ENCODE measurements at places on chromosomes 13 and 19.

DNA sequence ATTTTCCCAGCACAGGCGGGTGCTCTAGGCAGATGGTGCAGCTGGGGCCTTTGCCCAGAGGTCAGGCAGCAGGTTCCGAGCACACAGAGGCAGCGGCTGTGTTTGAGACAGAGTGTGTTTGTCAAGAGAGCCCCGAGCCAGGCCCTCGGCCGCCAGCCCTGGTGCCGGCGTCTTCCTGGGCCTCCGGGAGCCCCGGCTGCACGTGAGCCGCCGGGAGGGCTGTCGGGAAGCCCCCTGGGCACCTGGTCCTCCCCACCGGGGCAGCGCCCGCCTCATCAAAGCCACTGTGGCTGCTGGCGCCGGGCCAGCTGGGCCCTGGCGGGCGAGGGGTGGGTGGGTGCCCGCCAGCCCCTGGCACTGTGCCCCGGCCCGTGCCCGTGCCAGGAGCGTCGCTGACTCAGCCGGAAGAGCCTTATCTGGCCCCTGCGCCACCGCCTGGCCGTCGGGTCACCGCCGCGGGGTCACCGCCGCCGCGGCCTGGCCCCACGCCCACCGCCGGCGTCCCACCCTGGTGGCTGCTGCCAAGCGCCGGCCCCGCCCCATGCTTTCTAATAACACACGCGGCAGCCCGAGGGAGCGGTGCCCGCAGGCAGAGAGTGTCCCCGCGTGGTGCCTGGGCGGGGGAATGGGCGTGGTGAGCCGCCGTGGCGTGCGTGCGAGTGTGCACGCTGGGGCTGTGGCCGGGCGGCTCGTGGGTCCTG, 14.9 kb downstream of the ARID3A start:
- DNase-seq: peak; percentile 63

DNA sequence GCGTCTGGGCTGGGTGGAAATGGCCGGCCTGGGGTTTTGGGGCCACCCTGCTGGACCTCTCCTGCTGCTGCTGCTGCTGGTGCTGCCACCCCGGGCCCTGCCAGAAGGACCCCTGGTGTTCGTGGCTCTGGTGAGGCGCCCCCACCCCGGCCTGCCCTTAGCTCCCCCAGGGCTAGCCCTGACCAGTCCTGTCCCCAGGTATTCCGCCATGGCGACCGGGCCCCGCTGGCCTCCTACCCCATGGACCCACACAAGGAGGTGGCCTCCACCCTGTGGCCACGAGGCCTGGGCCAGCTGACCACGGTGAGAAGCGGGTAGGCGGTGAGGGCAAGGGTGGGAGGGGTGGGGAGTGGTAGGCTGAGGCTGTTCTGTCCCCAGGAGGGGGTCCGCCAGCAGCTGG, at the start of gene ACP4:
TSS of gene ACP4 (plus strand) at position 20 of the 400 bp plus-strand sequence. CDS start at position 20, 0 bp downstream.
- no peak for DNase-seq

DNA sequence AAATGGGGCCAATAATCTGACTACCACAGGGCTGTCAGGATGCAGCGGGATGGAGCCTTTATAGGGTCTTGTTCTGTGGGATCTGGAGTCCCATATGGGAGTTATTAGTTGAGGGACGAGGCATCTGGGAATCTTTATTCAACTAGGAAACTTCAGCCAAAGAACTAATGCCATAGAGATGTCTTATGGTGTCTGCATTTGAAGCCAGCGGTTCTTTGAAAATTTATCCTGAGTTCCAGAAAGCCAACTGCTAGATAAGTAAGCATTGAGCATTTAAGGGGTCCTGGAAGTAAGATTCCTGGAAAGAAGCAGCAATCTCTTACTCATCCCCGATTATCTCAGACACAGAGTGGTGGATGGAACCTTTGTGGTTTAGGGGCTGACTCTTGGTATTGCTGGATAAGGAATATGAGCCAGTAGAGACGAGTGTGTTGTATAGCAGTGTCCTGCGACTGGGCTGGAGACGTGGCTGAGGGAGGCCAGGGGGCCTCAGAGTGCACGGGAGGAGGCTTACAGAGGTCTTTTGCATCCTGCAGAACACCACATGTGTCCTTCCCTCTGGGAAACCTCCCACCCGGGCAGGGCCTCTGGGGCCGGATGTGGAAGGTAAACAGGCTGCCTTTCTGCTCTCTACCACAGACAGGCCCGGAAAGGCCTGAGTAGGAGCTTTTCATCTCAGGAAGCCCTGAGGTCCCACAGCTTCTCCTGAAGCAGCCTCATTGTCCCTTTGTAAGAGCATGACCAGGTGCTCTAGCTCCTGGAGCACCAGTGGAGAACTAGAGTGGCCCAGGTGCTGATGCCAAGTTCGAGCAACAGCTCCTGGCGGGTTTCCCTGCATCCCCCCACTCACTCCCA, 28.8 kb downstream of the ACTN4 start:
- no peak for DNase-seq

DNA sequence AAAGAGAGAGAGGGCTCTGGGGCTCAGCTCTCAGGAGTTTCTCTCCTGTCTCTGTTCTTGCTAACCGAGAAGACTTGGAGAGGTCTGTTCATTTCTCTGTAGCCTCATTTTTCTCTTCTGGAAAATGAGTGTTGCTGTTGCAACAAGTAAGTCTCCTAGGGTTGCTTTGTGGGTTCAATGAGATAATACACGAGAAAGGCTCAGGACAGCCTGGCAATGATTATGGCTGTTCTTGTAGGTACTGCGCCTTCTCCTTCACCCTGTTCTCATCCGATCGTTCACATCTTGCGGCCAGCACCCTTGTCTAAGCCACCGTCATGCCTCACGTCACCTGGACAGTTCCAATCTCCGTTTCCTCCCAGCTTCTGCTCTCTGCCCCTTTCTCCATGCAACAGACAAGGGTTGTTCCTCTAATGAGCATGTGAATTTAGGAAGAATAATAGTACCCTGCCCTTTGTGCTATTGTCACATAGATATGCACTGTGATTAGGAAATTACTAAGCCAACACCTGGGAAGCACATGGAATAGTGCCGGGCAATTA, 4.2 kb downstream of the C5AR1 start:
- no peak for DNase-seq

GRCh38 chr13:40340368-40341095, 325.9 kb downstream of the FOXO1 start:
- DNase-seq: no peak

- peak; percentile 80 for DNase-seq
These were observed 872 bp downstream of the HOMER3 start for GRCh38 chr19:18939922-18940768.

DNA sequence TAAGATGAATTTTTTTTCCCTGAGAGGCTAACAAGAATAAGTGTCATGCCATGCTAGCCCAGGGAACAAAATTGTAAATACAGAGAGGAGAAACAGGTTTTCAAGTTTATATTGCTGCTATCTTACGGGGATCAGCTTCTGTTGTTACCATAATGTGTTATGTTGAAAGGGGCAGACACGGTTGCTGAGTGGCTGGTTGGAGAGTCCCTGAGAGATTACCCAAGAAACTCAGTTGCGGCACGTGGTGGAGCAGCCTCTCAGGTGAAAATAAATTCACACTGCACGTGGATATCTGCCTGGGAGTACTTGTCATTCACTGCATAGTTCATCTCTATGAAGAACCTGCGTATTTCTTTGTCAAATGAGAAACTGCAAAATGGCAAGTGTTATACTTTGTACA, 293.6 kb downstream of the TDRD3 start:
- DNase-seq: no peak

DNA sequence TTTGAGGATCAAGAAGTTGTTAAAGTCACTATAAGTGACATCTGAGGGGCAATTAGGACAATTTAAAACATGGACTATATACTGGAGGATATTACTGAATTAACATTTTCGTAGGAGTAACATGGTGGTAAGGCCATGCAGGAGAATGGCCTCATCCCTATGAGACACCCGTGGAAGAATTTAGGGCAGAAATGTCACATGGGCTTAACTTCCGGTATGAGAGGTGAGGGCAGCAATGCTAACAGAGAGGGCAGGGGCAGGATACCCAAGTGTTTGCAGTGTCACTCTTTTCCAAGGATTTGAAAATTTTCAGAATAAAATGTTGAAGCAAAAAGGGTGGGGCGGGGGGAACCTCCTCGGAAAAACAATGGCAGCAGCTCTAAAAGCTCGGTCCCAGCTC, 23.6 kb downstream of the RANBP3 start:
- DNase-seq: no peak

- no peak for DNase-seq
These were observed 65.5 kb downstream of the EPSTI1 start for GRCh38 chr13:42926555-42926954.

DNA sequence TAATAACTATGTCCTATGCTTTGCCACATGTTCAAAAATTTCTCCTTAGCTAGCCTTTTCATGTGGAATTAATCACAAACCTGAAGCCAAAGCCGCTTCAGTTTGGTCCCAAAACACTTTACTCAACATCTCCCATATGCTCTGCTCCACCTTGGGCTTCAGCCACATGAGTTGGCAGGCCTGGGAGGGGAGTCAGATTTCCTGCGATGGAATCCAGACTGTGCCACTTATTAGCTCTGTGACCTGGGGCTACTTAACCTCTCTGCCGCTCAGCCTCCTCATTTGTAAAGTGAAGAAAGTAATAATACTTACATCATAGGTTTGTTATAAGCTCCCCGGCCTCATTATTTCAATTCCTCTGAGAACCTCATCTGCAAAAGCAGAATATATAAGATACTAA, 272.0 kb downstream of the LMO7 start:
- DNase-seq: no peak

DNA sequence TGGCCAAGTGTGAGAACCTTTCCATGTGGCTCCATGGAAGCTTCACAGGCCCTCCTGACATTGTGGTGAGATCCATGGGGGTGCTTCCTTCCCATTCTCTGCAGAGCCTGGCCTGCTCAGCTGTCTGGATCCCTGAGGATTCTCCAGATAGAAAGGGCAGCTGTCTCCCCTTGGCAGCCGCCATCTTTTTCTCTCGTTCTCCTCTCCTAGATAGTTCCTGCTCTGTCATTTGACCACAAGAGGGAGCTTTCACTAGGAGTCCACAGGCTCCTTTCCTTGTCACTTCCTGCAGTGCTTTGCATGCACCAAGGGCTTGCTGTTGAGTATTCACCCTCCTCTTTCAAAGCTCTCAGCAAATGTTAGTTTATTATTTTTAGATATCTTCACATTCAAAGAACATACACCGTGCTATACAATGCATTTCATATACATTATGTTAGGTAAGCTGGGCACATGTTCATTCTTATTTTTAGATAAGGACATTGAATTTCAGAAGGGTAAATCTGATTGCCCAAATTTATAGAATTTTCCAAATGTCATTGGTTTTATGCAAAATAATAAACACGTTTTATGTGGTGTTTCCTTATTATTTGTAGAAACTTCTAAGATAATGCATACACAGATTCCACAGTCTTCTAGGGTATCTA, 133.2 kb downstream of the FRY start:
- DNase-seq: no peak

DNA sequence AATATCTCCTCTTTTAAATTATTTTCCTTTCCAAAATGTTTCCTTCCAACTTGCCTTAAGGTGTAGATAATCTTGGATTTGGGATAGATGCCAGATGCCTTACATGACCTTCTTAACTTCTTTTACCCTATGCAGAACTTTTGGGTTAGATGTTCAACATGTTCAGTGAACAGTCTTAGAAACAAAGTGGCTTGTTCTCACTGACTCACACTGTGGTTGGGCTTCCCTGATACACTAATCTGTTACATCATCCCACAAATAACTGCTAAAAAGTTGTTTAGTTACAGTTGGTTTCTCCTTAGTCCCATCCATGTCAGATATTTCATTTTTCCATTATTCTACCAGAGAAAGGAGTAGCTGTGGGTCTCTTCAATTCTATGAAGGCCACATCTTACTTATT, 2638.2 kb downstream of the PCDH9 start:
- DNase-seq: no peak

GRCh38 chr13:76969488-76970365, 21.4 kb downstream of the ACOD1 start:
- DNase-seq: no peak

DNA sequence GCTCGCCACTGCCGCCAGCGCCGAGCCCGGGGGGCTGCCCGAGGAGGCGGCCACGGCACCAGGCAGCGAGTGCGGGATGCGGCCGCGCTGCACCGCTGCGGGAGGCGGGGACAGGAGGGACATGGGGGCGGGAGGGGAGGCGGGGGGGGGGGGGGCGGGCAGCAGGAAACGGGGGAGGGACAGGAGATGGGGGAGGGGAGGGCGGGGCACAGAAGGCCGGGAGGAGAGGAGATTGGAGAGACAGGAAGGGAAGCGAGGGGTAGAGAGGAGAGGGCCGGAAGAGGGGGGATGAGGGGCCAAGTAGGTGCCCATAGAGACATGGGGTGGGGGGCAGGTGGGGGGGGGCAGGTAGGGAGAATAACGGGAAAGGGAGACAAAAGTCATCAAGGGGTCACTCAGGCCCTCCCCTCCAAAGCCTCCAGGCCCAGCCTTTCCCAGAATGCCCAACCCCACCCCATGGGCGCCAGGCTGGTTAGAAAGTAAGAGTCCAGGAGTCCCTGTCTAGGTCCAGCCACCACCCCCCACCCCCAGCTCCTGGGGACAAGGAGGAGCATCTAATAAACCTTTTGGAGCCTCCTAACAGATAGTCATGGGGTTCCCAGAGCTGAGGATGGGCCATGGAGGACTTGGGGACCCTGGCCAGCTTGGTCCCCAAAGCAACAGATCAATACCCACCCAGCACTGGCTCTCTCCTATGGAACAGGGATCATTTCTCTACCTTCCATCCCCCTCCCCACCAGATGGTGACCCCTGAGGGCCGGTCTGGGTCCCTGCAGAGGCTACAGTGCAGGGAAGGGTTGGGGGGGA, 9.5 kb downstream of the NR2F6 start:
- no peak for DNase-seq

DNA sequence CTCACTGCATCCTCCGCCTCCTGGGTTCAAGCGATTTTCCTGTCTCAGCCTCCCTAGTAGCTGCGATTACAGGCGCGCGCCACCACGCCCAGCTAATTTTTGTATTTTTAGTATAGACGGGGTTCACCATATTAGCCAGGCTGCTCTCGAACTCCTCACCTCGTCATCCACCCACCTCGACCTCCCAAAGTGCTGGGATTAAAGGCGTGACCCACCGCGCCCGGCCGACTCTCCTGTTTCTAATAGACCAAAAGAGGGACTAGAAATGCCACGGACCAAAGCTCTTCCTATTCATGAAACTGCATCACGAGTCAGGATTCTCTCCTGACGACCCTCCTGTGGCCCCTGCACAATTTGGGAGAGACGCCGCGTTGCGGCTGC, 563 bp downstream of the ZNF43 start:
- DNase-seq: peak; percentile 64

- no peak for DNase-seq
These were observed 151.3 kb downstream of the CYSLTR2 start for GRCh38 chr13:48804821-48805601.

- DNase-seq: no peak
These were observed 104.7 kb upstream of the KL start for GRCh38 chr13:32911506-32911905.

- DNase-seq: no peak
These were observed 1.3 kb downstream of the NFIX start for GRCh38 chr19:12996406-12997094.

DNA sequence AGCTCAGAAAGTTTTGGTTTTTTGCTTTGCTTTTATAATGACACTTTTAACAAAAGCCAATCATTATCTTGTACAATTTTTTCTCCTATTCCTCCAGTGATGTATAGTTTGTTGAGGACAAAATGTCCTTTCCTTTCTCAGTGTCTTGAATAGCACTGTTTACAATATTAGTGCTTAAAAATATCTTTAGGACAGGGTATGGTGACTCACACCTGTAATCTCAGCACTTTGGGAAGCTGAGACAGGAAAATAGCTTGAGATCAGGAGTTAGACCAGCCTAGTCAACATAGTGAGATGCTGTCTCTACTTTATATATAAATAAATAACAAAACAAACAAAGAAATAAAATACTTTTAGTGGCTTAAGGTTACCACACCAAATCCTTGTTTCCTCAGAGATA, 41.9 kb downstream of the SPRY2 start:
- DNase-seq: no peak

- no peak for DNase-seq
These were observed 15.4 kb upstream of the ZNF681 start for GRCh38 chr19:23774106-23774505.

Data from ascending aorta (tissue), 2 donors.